CD4-positive, alpha-beta T cell treated with Interleukin-1 beta for 1 hour (primary cell): ENCODE measurements at places on chromosomes 4 and X.
A peak's percentile ranks its signal among the peaks of the same experiment; 100 is the strongest.

DNA sequence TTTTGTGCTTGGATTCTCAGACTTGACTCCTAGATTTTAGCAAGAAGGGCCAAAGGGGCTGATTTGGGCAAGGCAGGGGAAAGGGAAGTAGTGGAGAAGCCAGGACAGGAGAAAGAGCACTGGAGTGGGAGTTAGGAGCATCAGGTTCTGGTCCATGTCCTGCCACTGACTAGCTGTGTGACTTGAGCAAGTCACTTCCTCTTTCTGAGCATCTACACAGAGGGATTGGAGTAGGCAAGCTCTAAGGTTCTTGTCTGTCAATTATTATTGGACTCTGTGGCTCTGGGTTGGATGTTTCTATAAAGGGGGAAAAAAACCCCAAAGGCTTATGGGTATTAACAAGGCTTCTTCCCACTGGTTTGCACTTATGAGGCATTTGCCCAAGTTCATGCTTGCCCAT, 24.4 kb downstream of the PLAC1 start:
- DNase-seq: no peak

DNA sequence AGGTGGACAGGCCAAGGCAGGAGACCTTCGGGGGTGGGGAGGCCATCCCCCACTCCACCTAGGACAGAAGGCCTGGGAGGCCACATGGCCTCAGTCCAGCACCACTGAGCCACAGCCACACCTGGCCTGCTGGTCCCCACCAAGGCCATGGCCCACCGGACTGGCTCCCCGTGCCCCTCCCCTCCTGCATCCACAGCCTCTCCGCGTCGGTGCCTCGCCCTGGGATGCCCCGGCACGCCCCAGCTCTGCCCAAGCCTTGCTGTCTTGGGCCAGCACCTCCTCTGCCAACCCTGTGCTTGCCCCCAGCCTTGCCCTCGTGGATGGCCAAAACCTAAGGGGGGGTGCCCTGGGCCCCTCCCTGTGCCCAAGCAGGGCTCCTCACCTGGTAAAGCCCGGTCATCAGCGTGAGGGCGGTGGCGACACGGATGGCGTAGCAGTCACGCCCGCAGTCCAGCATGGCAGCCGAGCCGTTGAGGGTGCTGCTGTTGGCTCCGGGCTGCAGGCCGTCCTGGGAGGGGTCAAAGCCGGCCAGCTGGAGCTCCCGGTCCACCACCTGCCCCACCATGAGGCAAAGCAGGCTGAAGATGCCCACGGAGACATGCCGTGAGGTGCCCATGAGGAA, 2.3 kb downstream of the SLC26A1 start:
- no peak for DNase-seq

- DNase-seq: no peak
Measured at GRCh38 chr4:69835766-69836165, 24.2 kb downstream of the SULT1E1 start.

GRCh38 chr4:151227731-151228130, 49.2 kb upstream of the PRSS48 start:
- no peak for DNase-seq

- no peak for DNase-seq
Measured at GRCh38 chrX:8201896-8202331, 30.8 kb upstream of the VCX2 start.

GRCh38 chr4:23906839-23907238, 17.0 kb upstream of the PPARGC1A start:
- no peak for DNase-seq

- no peak for DNase-seq
Measured at GRCh38 chr4:142405695-142406498, 440.2 kb downstream of the INPP4B start.

DNA sequence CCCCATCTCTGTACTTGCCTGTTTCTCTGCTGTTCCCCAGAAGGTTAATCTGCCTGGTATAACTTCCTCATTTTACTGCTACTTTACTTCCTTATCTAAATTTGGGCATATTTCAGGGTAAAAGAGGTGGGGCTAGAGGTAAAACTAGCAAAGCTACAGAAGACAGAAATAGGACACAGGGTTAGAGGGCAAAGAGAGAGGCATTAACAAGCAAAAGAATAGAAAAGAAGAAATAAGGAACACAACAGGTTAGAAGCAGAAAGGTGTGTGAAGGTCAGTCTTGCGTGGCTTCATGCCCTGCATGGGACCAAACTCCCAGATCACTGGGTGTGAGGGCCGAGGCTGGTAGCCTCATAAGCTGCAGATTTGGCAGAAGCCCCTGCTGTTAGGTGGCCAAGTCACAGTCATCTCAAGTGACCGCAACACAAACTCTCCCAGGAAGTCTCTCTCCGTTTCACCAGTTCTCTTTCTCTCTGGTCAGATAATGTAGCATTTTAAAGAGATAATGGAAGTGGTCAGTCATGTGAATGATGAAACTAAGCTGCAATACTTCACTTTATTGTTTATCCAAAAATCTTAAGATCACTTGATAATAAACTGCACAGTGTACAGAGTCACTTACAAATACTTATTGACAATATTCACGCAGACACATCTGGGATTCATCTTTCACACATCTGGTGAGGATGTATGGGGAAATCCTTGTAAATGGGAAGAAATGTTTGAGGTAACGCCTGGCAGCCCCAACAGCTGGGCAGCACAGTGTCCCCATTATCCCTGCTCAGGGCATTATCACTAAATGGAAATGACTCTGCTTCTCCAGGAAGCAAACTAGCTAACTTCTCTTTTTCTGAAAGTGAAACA, 16.4 kb downstream of the TMEM154 start:
- no peak for DNase-seq

DNA sequence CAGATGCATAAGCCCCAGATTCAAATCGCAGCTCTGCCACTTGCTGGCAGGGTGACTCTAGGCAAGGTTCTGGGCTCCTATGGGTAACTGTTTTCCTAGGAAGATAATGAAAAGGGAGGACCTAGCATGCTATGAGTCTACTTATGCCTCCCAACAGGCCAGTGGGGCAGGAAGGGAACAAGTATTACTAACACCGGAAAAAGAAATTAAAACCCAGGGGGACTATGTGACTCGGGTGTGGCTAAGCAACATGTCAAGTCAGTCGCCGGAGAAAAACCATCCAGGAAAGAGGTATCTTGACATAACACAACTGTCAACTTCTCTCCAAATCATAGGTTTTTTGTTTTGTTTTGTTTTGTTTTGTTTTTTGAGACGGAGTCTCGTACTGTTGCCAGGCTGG, 45.5 kb upstream of the RBPJ start:
- no peak for DNase-seq

DNA sequence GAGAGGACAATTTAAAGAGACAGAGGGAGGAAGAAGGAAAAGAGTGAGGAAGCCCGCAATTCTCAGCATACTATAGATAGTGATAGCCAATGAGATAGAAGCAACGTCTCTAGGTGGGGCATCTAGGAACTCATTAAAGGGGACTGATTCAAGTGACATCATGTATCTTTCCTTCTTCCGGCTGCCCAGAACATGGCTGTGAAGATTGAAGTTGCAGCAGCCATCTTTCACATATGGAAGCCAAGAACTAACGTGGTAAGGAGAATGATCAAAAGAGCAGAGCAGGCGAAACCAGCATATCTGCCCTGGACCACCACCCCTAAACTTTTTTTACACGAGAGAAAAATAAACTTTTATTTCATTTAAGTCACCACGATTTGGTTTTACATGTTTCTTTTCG, 133.8 kb downstream of the DDX53 start:
- DNase-seq: no peak

DNA sequence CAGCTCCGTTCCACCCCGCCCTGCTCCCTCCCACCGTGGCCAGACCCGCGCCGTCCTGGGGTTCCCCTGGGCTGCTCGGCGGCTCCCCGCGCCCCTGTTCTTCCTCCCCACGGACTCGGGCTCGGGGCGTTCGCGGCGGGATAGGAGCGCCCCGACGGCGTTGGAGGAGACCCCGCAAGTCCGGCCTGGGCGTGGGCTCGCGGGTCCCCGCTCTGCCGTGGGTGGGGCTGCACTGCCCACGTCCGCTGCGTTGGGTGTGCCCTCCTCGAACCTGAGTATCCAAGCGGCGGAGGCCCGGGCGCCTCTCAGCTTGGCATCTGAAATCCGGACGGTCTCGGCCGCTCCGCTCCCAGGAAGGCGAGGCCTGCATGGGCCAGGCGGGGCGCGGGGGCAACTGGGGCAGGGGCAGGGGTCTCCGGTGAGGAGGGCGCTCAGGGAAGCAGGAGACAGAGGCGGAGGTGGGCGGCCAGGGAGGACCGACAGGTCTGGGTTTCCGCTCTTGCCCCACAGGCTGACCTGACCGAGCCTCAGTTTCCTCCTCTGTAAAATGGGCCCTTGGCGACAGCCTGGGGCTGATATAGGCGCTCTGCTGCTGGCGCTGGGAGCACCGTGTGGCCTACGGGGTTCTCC, 12.0 kb upstream of the NAT8L start:
- no peak for DNase-seq

- no peak for DNase-seq
Measured at GRCh38 chr4:14169460-14169859, 541.9 kb upstream of the BOD1L1 start.

DNA sequence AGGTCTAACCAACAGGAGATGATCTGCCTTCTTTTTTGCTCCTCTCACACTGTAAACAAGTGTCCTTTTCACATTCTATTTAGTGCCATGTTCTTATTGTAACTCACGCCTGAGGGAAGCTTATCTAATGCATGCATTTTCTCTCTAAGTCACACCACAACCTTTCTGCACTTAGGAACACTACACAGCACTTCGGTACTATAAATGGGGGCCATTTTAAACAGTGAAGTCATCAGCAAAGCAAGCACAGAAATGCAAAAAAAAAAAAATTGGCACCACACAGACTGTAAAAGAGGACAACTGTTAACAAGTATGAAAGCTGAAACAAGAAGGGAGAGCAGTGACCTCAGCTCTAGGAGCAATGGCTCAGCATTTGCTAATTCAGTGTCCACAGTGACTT, 45.2 kb downstream of the PRSS12 start:
- no peak for DNase-seq

- DNase-seq: no peak
Measured at GRCh38 chr4:112196461-112196860, 35.1 kb upstream of the AP1AR start.

- DNase-seq: no peak
Measured at GRCh38 chrX:43971966-43972961, 926 bp downstream of the NDP start.

GRCh38 chr4:77367638-77368037, 210.6 kb downstream of the CCNG2 start:
- no peak for DNase-seq

GRCh38 chr4:178894126-178894525, 1451.9 kb upstream of the AGA start:
- no peak for DNase-seq

DNA sequence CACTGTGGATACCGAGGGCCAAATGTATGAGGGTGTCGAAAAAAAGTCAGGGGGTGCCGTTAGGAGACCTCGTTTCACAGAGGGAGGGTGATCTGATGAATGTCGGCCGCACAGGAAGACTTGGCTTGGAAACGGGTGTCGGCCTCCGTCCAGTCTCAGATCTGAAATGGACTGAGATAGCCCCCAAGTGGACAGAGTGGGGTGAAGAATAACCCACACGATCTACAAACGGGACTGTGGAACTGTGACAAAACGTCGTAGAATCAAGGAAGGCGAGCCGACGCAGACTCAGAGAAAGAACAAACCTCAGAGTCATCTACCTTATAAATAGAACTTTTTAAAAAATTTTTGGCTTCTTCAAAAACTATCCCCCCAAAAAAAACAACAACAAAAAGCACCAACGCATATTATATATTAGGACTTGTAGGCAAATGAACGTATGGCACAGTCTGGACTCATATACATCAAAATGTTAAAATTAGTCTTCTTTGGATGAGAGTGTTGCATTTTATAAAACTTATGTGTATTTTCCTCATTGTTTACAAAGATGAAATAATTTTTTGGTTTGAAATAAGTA, 63.8 kb upstream of the IRF2 start:
- DNase-seq: peak; percentile 86
